ENCODE measurements at places on chromosomes 1 and 21.

DNA sequence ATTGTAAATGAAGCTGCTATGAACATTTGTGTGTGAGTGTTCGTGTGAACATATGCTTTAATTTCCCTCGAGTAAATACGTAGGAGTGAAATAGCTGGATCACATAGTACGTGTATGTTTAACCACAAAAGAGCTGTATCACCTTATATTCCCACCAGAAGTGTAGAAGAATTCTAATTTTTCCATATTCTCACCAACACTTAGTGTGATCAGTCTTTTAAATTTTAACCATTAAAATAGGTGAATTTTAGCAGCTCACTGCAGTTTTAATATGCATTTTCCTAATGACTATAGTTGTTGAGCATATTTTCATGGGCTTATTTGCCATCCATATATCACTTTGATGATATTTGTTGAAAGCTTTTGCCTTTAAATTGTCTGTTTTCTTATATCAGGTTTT is 741.2 kb downstream of the PTPRU start:
- DNase-seq: no peak

- peak; percentile 69 for DNase-seq
Observed at GRCh38 chr1:10679496-10680220, 116.8 kb downstream of the CASZ1 start.

GRCh38 chr21:14750041-14750440 is 203.9 kb upstream of the SAMSN1 start:
- no peak for DNase-seq

GRCh38 chr1:180215856-180216625 is 14.0 kb upstream of the LHX4 start:
- no peak for DNase-seq

DNA sequence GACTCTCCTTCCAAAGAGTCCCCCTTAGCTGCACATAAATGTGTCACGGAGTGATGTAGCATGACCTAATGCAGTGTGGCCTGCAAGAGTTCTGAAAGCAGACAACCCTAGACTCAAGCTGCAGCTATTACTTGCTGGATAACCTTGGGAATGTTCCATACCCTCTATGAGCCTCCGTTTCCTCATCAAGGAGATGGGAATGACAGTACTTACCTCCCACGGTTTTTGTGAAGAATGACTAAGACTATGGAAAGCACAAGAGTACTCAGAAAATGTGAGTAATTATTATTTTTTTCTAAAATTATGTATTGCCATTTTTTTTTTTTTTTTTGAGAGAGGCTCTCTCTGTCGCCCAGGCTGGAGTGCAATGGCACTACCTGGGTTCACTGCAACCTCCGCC is 3.0 kb downstream of the TTC39A start:
- DNase-seq: no peak

GRCh38 chr21:20627594-20627993 is 370.6 kb upstream of the NCAM2 start:
- no peak for DNase-seq

DNA sequence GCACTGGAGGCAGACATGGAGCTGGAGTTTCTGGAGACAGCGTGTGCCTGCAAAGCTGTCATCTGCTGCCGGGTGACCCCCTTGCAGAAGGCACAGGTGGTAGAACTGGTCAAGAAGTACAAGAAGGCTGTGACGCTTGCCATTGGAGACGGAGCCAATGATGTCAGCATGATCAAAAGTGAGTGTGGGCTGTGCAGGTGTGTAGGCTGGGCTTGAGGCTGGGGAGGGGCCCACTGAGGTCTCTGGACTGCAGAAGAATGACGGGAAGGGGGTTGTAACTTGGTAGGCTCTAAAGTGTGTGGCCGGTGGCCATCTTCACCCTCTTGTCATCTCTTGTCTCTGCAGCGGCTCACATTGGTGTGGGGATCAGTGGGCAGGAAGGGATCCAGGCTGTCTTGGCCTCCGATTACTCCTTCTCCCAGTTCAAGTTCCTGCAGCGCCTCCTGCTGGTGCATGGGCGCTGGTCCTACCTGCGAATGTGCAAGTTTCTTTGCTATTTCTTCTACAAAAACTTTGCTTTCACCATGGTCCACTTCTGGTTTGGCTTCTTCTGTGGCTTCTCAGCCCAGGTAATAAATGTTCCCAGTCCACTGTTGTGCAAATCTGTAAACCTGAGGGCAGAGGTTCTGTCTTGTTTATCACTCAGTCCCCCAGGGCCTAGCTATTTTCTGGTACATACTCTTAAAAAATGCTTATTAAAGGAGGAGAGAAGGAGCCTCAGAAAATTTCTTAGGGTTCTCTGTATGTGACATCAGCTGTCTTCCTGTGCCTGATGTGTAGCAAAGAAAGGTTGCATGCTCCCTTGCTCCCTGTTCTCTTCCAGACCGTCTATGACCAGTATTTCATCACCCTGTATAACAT is 19.9 kb downstream of the ATP8B2 start:
- no peak for DNase-seq

DNA sequence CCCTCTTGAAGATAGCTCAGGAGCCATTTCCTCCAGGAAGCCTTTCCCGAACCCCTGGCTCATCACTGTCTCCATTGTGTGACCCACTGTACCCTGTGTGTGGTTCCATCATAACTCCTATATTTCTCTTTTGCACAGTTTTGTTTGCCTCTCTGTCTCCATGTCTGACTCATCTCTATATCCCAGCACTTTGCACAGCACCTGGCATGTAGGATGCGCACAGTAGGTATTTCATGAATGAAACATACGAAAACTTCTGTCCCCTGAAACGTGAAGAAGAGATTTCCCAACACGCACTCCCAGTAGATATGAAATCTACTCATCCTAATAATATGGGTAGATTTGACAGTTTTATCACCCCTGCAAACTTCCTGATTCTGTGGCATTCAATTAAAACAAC is 275.2 kb downstream of the NFIA start:
- no peak for DNase-seq

Data from HuH-7.5 (cell line).